ENCODE measurements at places on chromosomes 5 and 9.

GRCh38 chr5:143701493-143701892, 110.5 kb upstream of the HMHB1 start:
- peak; percentile 57 for DNase-seq

GRCh38 chr5:56550227-56550626, 265.1 kb upstream of the MAP3K1 start:
- no peak for DNase-seq

GRCh38 chr5:62029303-62029702, 276.7 kb upstream of the KIF2A start:
- DNase-seq: no peak

DNA sequence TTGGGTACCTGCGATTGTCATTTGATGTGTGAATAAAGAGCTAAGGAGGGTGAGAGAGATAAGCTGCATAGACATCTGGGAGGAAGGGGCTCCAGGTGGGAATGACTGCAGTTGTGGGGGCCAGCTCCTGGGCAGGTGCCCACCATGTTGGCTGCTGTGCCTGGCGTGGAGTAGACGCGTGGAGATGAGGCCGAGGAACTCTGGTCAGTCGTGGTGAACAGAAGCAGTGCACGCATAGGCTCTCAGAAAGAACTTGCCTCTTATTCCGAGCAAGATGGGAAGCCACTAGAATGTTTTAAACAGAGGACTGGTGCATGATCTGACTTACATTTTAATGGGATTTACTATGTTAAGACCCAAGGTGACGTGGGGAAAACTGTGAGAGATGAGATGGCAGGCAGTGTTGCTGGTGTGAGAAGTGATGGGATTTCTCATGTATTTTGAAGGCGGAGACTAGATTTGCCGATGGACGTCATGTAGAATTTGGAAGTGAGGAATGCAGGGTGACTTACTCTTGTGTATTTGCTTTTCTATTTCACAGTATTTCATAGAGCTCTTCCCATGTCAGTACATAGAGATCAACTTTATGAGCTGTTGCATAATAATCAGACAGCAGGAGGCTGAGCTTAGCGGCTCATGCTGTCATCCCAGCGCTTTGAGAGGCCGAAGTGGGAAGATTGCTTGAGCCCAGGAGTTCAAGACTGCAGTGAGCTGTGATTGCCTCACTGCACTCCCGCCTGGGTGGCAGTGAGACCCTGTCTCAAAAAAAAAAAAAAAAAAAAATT, 71.1 kb downstream of the EHMT1 start:
- DNase-seq: no peak

DNA sequence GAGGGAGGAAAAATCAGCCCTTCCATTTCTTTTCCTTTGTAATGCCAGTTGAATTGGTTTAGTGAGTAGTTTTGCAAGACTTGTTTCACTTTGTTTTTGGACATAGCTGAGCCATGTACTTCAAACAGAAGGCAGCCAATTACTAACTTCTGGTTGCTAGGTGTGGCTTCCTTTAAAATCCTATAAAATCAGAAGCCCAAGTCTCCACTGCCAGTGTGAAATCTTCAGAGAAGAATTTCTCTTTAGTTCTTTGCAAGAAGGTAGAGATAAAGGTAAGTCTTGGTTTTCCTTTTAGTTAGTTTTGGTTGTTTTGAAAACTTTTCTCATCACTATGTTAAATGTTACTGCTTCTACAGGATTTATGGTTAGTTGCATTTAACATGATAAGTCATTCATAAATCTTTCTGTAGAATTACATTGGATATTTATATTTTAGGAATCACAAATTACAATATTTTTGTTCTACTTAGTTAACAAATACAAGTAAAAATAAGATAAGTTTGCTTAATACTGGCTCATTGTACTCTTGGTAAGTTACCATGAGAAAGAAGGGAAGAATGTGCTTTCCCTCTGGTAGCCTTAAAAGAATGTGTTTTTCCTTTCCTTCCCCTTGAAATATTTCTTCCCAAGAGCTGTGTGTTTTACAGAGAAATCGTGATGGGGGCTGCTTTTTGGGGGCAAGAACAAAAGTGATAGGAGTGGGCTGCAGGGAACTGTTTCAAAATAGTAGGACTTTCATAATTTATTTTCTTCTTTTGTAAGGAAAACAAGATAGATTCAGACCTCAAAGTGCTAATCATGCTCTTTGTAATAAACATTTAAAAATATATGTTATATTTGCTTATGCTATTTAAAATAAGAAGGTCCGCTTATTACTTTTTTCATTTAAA, at the start of gene ANXA1:
TSS of gene ANXA1 (plus strand) at position 213 of the 890 bp plus-strand sequence. CDS start 6,671 bp downstream, outside the sequence.
- DNase-seq: no peak

DNA sequence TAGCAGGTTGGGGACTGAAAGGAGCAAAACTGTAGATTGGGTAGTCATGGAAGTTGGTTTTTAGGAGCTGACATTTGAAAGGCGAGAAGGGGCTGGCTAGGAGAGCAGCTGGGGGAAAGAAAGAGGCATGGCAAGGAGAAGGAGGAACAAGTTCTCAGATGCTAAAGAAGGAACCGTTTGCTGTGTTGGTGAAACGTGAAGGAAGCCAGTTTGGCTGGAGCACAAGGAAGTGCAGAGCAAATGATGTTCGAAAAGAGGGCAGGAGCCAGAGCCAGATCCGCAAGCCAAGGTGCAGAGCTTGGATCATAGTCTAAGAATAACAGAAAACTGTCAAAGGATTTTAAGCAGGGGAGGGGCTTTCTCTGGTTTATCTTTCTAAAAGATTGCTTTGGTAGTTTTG, 276.6 kb downstream of the ASTN2 start:
- DNase-seq: no peak

DNA sequence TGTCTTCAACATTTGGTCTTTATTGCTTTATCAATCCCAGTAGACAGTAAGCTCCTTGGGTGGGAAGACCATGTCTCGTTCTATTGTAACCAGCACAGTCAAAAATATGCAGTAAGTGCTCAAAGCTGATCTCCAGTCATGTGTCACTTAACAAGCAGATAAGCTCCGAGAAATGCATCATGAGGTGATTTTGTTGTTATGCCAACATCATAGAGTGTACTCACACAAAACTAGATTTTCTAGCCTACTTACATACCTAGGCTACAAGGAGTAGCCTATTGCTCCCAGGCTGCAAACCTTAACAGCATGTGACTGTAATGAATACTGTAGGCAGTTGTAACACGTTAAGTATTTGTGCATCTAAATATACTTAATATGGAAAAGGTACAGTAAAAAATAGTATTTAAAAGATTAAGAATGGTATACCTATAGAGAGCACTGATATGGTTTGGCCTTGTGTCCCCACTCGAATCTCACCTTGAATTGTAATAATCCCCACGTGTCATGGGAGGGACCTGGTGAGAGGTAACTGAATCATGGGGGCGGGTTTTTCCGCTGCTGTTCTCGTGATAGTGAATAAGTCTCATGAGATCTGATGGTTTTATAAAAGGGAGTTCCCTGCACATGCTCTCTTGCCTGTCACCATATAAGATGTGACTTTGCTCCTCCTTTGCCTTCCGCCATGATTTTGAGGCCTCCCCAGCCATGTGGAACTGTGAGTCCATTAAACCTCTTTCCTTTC, 39.8 kb upstream of the PCSK5 start:
- no peak for DNase-seq

DNA sequence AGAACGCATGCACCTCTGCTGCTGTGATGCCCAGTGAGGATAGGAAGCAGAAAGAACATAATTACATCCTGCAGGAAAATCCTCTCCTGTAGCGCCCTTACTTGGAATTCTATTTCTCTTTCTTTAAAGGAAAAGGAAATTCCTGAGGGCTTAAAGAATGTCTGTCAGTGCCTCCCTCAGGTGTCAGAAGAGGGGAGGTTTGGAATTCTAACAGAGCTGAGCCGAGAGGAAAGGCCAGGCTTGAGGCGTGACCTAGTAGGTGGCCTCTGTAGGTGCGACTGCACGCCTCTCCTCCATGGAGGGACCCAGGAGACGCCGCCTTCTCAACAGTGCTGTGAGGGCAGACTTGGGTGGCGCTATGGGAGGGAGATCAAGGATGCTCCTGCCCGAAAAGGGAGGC, 55.9 kb upstream of the ERCC6L2 start:
- no peak for DNase-seq

DNA sequence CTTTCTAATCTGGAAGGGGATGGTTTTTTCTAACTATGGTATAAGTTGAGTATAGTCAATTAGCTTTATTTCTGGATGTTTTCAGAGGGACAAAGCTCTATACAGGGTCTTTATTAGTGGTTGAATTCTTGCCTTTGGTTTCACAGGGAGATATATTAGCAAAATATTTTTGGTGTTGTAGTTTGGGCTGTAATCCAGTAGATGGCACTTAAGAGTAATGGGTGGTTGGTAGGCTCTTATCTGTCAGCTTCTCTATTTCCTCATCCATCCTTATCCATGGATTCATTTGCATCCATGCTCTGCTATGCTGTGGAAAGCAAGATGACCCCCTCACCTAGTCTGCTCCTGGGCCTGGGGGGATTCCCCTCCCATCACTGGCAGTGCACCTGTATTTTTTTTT, 363.6 kb upstream of the CYLC2 start:
- no peak for DNase-seq

DNA sequence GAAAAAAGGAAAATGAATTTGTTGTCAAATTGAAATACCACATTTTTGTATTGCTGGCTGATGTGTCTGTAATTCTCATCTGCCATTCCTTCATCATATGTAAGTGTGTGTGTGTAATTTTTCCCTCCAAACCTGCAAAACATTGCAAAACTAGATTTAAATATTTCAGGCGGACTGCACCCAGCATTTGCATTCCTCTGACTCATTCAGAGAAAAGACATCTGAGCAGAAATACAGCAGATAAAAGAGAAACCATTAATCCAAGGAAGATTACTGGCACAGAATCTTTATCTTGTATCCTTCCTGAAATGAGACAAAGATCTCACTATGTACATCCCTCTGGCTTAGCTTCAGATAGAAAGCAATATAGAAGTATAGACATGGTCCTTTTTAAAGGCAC, 275.3 kb downstream of the TMEM38B start:
- peak; percentile 6 for DNase-seq

DNA sequence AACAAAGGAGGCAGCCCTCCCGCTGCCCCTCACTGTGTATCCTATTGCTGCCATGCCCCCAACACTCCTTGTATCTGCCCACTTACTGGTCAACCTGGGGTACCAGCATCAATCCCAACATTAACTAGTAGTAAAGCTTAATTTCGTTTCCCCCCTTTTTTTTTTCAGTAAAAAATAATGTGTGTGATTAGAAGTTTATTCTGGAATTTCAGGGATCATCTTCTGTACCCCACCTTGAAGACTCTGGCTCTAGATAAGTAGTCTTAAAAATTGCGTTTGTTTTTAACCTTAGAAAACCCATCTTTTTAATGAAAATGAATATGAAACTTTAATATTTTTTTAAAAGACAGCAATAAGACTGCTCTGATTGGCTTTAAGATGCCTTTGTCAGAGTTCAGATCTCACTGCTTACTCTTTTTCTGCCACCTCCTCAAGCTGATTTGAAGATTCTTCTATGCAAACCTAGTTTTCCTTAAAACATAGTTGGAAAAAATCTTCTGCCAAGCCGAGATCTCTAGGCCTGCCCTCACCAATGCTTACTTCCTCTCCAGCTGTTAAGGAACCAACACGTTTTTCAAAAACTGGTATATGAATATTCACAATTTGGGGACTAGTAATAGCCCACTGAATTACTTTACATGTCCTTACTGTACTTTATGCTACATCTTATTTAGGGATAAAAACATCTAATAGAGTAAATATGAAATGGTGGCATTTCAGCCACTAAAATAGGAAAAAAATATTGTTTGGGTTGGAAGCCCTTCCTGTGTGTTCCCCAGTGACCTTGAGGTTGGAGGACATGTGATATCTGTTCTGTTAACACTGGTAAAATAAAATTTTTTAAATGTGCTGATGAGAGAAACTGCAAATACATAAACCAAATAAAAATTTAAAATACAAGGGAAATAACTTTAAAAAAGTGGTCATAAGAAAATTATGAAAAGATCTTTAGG, 4.0 kb upstream of the RHOBTB3 start:
- DNase-seq: no peak

DNA sequence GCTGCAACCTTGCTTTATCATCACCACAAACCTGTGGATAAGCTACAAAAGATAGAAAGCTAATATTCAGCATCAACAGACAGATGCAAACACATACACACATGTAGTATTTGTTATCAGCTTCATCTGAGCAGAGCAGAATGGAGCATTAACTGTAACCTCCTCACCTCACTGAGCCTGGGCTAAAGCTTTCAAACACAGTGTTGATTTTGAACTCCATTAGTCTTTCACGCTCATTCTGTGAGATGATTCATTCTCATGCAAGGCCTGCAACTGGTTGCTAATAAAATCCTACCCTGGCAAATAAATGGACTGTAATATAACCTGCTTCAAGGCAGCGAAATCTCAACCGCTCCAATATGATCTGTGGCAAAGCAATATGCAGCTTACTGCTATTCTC, 1360.6 kb upstream of the ACO1 start:
- no peak for DNase-seq

DNA sequence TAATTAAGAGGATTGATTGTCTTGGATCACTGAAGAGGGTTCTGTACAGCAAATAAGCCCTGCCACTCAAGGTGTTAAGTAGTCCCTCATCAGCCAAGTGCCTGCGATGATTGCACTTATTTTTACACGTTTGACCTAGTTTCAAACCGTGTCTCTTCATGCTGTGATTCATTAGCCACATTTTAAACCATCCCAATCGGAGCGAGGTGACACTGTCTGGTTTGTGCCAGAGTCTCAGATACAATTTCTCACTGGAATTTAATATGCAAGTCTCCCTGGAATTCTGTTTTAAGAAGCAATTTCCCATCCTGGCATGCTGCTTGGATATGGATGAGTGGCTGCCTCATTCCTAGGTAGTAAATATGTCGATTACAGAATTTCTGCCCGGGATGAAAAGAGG, 1.6 kb downstream of the INSYN2B start:
- no peak for DNase-seq

GRCh38 chr5:95181644-95182043, 103.2 kb downstream of the MCTP1 start:
- no peak for DNase-seq

All from NCI-H526 treated with DMSO at 0.1 percent for 48 hours (cell line).